ENCODE measurements at places on chromosomes 16 and 17.

DNA sequence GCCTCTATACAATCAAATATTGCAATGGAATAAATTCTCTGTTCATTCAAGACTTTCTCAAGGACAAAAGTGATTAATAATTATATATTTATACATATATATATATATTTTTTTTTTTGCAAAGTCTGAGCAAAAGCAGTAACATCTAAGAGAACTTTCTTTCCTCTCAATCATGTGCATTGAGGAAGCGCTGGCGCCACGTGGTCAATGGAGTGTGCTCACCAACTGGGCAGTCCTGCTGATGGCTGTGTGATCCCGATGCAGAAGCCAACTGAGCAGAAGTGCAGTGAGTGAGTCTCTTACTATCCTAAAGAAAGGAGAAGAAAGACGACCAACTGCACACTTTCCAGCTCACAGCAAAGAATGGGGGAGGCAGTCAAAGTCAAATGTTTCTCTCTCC lies 37.2 kb upstream of the ULK2 start:
- H3K4me3 ChIP-seq, result no peak overlapping the region
- peaks cover 41% of the 10 kb centered on the region for H3K36me3 ChIP-seq
- H3K4me1 ChIP-seq, result peaks cover 13% of the 10 kb centered on the region

- no peaks in the 10 kb centered on the region for H3K27me3 ChIP-seq
- H3K36me3 ChIP-seq, result no peaks in the 10 kb centered on the region
Measured at GRCh38 chr16:75043175-75043895, 44.5 kb downstream of the ZNRF1 start.

DNA sequence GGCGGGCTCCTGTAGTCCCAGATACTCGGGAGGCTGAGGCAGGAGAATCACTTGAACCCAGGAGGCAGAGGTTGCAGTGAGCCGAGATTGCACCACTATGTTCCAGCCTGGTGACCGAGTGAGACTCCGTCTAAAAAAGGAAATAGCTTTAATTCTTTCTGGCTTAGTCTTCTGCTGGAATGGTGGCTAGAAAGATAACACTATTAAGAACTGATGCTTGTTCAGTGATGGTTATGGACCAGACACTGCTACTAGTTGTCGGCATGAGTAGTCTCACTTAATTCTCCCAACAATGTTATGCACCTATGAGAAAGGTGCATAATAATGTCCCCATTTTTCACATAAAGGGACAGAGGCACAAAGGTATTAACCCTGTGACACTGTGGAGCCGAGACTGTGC lies 188.7 kb downstream of the HS3ST3A1 start:
- H3K4me1 ChIP-seq, result peaks cover 8% of the 10 kb centered on the region
- H3K36me3 ChIP-seq, result no peaks in the 10 kb centered on the region
- no peak overlapping the region for H3K4me3 ChIP-seq
- no peak for DNase-seq

GRCh38 chr17:62967205-62967529 lies 1.1 kb downstream of the TANC2 start:
- peak overlapping the region; percentile 79 for H3K4me3 ChIP-seq
- no peaks in the 10 kb centered on the region for H3K36me3 ChIP-seq
- H3K27me3 ChIP-seq, result no peaks in the 10 kb centered on the region
- no peak for DNase-seq
- H3K27ac ChIP-seq, result no peak overlapping the region
- H3K4me1 ChIP-seq, result peaks cover 47% of the 10 kb centered on the region

DNA sequence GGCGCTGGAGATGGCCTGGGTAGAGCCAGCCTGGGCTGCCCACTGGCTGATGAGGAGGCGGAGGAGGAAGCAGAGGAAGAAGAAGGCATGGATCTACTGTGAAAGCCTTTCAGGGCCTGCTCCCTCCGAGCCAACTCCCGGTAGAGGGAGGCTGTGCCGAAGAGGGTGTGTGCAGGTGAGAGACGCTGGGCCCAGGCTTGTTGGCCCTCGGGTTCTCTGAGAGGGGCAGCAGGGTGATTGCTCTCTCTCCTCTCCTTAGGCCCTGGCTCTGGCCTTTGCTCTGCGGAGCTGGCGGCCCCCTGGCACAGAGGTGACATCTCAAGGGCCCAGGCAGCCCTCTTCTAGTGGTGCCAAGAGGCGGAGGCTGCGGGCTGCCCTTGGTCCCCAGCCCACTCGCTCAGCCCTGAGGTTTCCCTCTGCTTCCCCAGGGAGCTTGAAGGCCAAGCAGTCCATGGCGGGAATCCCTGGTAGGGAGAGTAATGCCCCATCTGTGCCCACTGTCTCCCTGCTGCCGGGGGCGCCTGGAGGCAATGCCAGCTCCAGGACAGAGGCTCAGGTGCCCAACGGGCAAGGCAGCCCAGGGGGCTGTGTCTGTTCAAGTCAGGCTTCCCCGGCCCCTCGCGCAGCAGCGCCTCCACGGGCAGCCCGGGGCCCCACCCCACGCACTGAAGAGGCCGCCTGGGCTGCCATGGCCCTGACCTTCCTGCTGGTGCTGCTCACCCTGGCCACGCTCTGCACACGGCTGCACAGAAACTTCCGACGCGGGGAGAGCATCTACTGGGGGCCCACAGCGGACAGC lies 3.6 kb downstream of the TP53I13 start:
- H3K4me3 ChIP-seq, result no peak overlapping the region
- peaks cover 3% of the 10 kb centered on the region for H3K4me1 ChIP-seq
- H3K27me3 ChIP-seq, result no peaks in the 10 kb centered on the region
- no peak overlapping the region for H3K27ac ChIP-seq
- no peak for DNase-seq

DNA sequence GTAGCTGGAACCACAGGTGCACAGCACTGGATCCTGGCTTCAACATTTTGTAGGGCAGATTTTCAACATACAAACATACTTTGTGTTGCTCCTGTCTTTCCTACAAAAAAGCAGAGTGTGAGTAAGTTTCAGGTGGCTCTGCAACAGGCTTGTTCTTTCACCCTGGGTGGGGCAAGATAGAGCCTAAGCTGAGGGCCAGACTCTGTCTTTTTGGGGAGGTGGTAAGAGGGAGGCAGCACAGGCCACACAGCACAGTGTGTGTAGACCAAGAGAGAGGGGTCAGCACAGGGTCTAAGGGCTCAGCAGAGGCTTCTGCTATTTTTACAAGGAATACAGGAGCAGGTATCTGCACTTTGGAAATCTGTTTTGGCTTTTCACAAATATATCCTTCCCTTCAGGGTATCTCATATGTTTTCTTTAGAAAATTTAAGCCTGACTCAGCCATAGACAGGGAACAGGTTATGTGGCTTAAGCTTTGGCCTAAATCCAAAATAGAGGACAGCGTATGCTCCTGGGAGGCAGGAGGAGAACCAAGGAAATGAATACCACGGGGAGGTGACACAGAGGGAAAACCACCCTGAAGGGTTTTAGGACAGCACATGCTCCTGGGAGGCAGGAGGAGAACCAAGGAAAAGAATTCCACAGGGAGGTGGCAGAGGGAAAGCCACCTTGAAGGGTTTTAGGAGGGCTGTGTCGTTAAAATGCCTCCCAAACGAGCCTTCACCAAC lies 21.6 kb downstream of the EMC8 start:
- no peak overlapping the region for H3K4me3 ChIP-seq
- no peak for DNase-seq
- H3K4me1 ChIP-seq, result no peaks in the 10 kb centered on the region

GRCh38 chr17:19305256-19305655 lies 57.3 kb downstream of the B9D1 start:
- H3K27me3 ChIP-seq, result no peaks in the 10 kb centered on the region
- no peak overlapping the region for H3K4me3 ChIP-seq
- peaks cover 4% of the 10 kb centered on the region for H3K36me3 ChIP-seq

DNA sequence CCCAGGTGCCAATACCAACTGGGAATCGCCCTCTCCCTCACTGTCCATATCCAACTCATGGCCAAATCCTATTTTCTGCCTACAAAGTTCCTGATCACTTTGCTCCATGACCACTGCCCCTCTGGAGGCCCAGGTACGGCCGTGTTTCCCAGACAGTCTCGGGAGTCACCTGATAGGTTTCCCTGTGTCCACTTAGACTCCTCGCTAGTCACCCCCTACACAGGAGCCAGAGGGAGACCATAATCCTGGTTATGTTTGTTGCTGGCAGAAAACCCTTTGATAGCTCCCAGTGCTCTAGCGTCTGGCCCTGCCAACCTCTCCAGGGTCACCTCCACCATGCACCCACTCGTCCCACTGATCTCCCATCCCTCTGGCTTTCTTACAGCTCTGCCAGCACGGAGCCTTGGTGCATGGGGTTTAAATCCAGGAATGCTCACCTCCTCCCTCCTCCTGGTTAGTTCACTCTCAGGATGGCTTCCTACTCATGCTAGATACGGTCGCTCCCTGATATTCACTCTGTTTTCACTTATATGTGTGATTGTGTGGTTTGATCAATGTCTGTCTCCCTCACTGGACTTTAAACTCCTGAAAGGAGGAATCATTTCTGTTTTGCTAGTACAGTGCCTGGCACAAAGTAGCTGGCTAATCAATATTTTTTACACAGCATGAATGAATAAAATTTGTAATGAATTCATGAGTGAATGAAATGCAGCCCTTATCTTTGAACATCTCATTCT lies 7.5 kb upstream of the CALB2 start:
- H3K36me3 ChIP-seq, result no peaks in the 10 kb centered on the region
- no peak overlapping the region for H3K4me3 ChIP-seq
- H3K4me1 ChIP-seq, result no peaks in the 10 kb centered on the region
- no peak for DNase-seq
- no peak overlapping the region for H3K27ac ChIP-seq
- H3K27me3 ChIP-seq, result no peaks in the 10 kb centered on the region

- H3K36me3 ChIP-seq, result no peaks in the 10 kb centered on the region
- H3K4me1 ChIP-seq, result peaks cover 44% of the 10 kb centered on the region
- no peak for DNase-seq
- peak within 1 kb of the TSS; percentile 29 for H3K27ac ChIP-seq
- H3K4me3 ChIP-seq, result peak within 1 kb of the TSS; percentile 61
Measured at GRCh38 chr17:79023886-79024771, at the start of gene C1QTNF1. Gene C1QTNF1, plus strand, starts transcription at chr17:79024169. Its CDS starts 19,800 bp downstream, at chr17:79043969.

GRCh38 chr17:67390006-67390645 lies 13.0 kb downstream of the PITPNC1 start:
- H3K4me1 ChIP-seq, result peaks cover 26% of the 10 kb centered on the region
- no peak for DNase-seq
- H3K27me3 ChIP-seq, result no peaks in the 10 kb centered on the region
- no peaks in the 10 kb centered on the region for H3K36me3 ChIP-seq
- H3K27ac ChIP-seq, result peak overlapping the region; percentile 54

GRCh38 chr16:24539850-24540601 lies 660 bp downstream of the RBBP6 start:
- H3K27me3 ChIP-seq, result no peaks in the 10 kb centered on the region
- H3K4me1 ChIP-seq, result peaks cover 33% of the 10 kb centered on the region
- H3K27ac ChIP-seq, result peak overlapping the region; percentile 95
- H3K36me3 ChIP-seq, result peaks cover 10% of the 10 kb centered on the region
- DNase-seq, result no peak
- H3K4me3 ChIP-seq, result peak overlapping the region; percentile 66

All from HCT116 (cell line).